ENCODE measurements at places on chromosomes 5 and 9. TPM values are rescaled to one million over a fixed set of nuclear protein-coding genes. Genes with fewer than 3 reads are reported as not detected.

PTGR1 gene
- total RNA-seq = 46.8 TPM

MAP1B gene
- total RNA-seq = 67.1 TPM

LVRN gene
- total RNA-seq = 0.59 TPM

FAM200C gene
- 4.3 TPM for total RNA-seq

PDZD2 gene
- 80.1 TPM for total RNA-seq

GRM6 gene
- total RNA-seq = not detected

DNA sequence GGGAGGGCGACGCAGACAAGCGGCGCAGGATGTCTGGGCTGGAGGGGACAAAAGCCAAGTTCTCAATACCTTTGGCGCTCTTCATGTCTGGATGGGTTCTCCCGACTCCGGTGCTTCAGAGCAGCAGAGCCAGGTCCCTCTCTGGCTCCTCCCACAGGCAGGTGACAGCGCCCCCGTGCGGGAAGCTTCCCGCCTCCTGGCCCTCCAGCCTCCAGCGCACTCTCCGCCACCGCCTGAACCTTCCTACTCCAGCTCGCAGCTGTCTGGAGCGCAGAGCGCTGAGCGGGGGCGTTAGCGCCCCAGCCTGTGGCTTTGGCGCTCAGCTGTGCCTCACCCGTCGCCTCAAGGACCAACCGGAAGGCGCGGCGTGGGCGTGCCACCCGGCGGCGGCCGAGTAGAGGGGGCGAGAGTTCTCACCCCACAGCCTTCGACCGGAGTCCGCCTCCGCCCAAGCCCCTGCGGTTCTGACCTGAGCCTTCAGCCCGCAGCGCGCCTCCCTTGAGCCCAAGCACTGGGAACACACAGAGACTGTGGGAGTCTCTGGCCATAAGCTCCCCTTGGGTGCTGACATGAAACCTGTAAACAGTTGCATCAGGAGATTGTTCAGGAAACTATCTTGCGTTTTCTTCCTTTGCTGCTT, at the start of gene SLCO4C1:
Gene SLCO4C1 (minus strand): TSS at position 107 of the 640 bp plus-strand sequence. CDS start 22 bp downstream, at position 85.
- DNase-seq = peak; percentile 81
